ENCODE measurements at places on chromosomes 4 and X.

- no peak for DNase-seq
These were observed 138.1 kb downstream of the KDM6A start for GRCh38 chrX:45011131-45011530.

DNA sequence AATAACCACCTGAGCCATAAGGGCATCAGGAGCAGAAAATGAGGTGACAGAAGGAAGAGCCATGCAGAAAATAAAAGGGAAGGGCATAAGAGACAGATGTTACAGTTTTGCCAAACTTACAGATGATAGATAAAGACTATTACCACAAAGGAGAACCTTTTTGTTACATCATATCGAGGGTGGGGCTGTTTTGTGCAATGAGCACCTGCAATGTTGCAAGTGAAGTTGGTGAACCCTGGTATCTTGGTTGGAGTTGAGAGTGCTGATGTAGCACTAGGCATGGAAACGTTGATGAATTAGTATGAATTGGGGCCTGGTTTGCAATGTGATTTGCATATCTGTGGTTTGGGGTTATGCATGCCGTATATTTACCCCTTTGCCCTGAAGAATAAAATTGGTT lies 119.8 kb upstream of the TEX13D start:
- DNase-seq, result no peak

DNA sequence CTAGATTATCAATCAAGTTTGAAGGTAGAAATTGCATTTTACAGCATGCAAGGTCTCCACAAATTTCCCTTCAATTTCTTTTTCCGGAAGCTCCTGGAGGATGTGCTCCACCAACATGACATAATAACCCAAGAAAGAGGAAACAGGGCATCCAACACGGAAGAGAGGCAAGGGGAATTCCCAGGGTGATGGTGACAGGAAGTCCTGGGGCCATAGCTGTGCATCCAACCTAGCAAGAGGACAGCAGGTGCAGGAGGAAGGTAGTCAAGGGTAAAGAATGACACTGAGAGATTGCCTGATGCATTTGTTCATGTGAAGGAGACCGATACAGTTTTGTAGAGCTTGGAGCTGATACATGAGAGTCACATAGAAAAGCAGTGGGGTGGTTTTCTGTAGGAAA lies 115.7 kb upstream of the LSM6 start:
- no peak for DNase-seq

- no peak for DNase-seq
These were observed 293.2 kb downstream of the UNC5C start for GRCh38 chr4:95255396-95256107.

DNA sequence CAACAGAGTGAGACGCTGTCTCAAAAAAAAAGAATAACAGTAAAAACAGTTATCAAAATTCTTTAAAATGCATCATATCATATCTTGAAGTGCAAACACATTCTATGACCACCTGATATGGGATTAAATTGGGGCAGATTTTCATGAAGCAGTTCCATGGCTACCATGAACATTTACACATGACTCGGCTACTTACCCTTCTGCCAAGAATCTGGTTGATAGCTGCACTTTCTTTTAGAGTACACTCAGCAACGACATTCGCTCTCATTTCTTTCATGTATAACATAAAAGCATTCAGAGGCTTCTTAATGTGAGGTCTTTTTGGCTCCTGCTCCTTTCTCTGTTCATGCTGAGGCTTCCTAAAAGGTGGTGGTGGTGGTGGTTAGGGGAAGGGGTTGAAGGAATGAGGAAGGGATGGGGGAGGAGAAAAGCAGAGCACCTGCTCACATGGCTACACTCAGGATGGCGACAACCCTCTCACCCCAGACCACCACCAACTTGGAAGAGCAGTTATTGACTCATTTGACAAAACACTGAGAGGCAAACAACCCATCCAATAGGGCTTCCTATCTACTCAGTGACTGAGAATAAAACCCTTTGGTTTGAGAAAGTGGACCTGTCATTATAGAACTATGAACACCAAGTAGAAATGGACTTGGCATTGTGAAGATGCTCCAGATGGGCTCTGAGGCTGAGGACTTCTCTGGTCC lies 88.5 kb downstream of the HADH start:
- DNase-seq, result no peak

DNA sequence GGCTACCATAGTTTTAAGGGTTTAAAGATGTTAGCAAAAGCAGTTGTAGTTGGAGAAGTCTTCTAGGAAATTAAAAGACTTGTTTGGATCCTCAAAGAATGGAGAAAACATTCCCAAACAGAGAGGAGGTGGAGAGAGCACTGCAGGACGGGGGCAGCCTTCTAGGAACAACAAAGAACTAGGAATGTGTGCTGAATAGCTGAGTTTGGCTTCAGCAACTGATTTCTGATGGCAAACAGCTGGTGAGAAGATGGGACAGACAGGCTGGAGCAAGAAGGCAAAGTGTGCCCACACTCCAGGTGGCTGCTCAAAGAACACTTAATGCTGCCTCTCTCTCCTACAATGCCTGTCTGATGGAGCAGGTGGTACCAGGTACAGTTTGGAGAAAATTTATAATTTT lies 1331.1 kb downstream of the ADGRL3 start:
- DNase-seq, result no peak

DNA sequence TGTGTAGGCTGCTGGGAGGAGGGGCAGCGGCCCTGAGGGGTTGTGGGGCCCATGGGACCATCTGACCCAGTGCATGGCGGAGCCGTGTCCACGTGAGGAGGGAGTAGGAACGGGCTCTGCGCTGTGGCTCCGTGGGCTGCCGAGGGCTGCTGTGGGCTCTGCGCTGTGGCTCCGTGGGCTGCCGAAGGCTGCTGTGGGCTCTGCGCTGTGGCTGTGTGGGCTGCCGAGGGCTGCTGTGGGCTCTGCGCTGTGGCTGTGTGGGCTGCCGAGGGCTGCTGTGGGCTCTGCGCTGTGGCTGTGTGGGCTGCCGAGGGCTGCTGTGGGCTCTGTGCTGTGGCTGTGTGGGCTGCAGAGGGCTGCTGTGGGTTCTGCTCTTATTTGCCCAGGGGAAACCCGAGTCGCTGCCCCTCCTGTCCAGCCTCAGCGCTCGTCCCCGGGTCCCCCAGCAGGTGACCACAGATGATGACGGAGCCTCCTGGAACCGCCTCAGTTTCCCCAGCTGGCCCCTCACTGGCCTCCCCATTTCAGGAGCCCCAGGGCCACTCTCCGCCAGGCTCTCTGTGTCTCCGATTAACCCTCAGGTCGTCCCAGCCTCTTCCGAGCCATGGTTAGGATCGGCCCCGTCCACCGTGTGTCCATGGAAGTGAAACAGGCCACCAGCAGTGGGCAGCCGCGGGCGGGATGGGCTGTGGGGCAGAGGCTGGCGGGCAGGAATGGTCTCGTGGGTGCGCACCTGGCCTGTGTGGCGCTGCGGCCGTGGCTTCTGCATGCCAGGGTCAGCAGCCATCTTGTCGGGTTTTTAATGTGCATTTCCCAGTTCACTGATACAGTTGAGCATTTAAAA lies 20.0 kb downstream of the PCGF3 start:
- no peak for DNase-seq

DNA sequence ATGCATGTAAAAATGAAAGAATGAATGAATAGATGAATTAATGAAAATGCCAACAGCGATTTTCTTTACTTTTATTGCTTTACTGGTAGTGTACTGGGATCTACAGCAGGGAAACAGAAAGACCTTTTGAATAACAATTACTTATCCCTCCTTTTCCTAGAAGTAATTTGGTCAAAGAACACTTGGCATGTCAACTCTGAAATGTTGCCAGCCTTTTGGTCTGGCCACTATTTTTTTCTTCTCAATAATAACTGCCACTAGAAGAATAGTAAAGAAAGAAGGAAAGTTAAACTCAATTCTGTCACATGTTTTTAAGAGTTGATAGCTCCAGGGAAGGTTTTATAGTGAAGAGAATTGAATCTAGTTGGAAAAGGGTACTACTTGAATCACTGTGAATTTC lies 52.9 kb downstream of the EPHA5 start:
- DNase-seq, result no peak

GRCh38 chr4:172348426-172348825 lies 535.2 kb downstream of the GALNTL6 start:
- DNase-seq, result no peak

DNA sequence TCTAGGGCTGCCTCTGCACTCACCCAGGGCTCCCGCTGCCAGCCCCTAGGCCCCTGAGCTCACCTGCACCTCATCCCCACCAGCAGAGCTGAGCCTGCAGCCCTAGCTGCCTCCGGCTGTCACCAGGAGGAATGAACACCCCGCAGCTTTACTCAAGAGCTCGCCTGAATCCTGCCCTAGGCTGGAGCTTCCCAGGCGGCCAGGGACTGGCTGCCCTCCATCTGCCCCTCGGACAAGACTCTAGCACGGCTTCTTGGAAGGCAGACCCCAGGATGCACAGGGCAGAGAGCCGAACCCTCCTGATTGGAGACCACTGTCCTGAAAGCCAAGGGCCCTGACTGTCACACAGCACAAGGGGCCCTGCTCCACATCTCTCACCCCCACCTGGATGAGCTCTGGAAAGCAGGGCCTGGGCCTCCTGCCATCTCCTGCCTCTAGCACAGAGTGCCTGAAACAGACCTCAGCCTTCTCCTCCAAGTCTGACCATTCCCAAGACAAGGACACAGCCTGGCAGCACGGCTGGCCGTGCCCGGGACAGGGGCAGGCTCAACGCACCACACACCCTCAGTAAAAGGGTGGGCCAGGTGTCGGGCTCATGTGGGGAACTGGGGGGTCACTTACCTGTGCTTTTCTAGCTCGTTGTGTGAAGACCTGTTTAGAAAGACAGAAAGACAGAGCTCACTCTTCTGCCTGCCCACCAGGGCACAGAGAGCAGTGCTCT lies 4.4 kb downstream of the MXD4 start:
- DNase-seq, result peak; percentile 14

- DNase-seq, result no peak
These were observed 106.9 kb upstream of the NDP start for GRCh38 chrX:44080083-44080482.

DNA sequence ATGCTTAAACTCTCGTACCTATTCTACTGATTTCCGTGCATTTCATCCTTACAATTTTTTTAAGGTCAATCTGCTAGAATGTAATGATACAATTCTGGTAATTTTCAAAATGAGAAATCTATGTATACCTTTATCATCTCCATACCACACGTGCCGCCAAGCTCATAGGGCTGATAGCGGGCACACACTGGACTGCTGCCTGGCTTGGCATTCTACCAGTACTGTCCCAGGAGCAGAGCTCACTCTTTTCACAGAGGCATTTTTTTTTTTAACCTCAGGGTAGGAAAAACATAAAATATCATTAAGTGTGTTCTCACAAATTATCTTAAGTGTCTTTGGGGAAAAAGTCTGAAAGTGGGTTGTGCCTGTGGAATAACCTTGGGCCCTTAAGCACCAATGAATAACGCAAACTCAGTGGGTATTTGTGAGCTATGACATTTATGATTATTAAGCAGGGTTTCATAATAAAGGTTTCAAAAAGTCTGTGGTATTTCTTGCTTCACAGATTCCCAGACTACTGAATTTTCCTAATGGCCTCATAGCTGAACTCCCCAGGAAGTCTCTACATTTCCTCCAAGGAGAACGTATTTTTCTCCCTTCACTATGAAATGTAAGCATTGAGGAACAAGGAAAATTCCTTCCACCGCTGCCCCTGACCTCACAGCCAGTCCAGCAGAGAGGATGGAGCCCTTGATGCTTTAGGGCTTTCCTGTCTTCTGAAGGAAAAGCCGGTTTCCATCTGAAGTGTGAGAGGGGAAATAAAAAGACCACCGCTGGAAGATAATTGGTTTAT lies 125.2 kb downstream of the ELOVL6 start:
- DNase-seq, result no peak

GRCh38 chrX:131894995-131895394 lies 128.1 kb upstream of the STK26 start:
- no peak for DNase-seq
